ENCODE measurements at places on chromosomes 13 and 19.

DNA sequence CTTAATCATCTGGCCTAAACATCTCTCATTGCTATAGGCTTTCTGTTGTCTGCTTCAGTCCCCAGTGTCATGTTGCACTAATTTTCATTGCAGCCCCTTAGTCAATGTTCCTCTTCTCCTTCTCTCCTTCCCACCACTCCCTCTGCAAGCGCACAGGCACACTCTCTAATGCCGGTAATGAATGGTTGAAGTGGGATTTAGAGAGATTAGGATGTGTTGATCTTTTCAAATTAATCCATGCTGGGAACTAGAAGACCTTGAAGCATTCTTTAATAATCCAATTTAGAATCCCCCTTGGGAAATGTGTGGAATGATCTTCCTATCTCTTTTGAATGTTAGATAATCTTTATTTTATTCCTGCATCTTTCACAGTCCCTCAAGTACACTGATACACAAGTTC, 33.2 kb upstream of the NDFIP2 start:
- DNase-seq, result no peak

DNA sequence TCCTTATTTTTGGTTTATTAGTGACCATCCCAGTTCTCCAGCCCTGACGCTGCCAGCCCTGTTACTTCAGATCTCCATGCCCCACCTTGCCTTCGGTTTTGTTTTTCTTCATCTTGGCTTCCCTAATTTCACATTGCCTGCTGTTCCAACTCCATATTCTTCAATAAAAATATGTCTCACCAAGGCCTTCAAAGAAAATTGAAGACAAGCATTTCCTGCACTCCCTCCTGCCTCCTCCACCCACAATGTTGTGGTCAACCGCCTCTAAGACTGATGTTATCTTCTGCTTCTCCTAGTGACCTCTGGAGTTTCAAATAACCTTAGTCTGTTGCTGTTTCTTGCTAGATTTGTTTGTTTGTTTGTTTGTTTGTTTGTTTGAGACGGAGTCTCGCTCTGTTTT, 14.6 kb downstream of the PLD3 start:
- DNase-seq, result no peak

GRCh38 chr13:112959701-112960542, 9.1 kb upstream of the MCF2L start:
- DNase-seq, result no peak

DNA sequence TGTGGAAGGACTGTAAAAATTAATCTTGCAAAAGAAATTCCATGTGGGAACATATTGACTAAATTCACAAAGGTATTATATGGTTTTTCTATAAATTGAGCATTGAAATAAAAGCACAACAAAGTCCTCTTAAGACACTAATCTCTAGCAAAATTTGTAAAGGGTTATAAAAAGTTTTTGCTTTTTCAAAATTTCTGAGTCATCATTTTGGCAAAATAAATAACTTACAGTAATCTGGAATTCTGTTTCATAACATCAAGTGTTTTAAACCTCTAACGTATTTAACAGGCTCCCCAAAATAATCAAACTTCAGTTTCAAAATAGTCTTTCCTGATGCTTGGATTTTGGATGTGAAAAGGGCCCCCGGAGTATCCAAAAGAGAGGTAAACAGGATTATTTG, 26.0 kb downstream of the MED4 start:
- no peak for DNase-seq

DNA sequence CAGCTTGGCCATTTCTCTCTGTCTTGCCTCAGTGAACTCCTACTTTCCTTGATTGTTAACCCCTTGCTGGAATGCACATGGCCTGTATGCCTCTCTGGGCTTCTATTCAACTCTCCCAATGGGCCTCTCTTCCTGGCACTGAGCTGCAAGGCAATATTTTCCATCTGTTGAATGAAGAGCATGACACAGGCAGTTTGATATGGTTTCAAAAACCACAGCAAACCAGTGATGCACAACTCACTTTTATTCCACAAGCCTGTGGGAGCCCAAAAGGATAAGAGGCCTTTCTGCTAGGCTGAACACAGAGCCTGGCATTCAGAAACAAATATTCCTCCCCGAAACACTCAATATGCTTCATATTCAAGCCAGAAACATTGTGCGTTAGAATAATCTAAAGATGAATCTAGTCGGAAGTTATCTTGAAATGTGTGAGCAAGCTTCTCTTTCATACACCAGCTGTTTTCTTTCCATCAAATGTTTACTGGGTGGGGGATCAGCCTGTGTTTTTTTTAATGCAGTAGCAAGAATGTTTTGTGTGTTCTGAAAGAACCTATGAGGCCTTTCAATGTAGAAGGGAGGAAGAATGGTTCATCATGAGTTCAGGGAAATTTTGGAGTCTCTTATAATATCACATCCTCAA, 443.1 kb upstream of the SPRY2 start:
- no peak for DNase-seq

- no peak for DNase-seq
These were observed 64.1 kb downstream of the CCNE1 start for GRCh38 chr19:29875931-29876330.

DNA sequence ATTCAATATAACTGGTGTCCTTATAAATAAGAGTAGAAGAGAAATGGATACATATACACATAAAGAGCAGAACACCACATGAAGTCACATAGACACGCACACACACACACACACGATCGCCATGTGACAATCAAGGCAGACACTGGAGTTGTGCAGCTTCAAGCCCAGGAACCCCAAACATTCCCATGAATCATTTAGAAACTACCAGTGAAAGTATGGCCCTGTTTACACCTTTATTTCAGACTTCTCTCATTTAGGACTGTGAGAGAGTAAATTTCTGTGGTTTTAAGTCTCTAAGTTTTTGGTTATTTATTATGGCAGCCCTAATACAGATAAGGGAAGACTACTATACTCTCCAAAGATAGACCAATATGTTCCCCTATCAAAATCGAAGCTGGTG, 20.4 kb upstream of the TNFSF13B start:
- DNase-seq, result no peak

- DNase-seq, result no peak
These were observed 4.8 kb upstream of the IFI30 start for GRCh38 chr19:18168673-18169381.

- no peak for DNase-seq
These were observed 2.7 kb upstream of the KLK2 start for GRCh38 chr19:50870417-50871089.

DNA sequence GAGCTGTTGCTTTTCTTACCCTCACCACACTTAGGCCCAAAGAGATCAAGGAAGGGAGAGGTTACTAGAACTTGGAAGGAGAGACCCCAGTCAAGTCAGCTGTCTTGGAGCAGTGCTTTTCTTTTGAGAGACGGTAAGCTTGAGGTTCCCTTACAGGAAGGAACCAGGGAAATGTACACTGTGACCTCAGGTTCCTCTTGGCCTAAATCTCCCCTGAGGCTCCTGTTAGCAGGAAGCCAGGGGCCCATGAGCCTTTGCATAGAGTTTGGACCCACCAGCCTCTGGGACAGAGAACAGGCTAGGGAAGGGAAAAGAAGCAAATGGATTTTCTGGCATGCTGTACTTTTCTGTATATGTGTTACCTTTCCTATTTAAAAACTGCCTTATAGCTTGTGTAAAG, 5.9 kb upstream of the GPR18 start:
- no peak for DNase-seq

DNA sequence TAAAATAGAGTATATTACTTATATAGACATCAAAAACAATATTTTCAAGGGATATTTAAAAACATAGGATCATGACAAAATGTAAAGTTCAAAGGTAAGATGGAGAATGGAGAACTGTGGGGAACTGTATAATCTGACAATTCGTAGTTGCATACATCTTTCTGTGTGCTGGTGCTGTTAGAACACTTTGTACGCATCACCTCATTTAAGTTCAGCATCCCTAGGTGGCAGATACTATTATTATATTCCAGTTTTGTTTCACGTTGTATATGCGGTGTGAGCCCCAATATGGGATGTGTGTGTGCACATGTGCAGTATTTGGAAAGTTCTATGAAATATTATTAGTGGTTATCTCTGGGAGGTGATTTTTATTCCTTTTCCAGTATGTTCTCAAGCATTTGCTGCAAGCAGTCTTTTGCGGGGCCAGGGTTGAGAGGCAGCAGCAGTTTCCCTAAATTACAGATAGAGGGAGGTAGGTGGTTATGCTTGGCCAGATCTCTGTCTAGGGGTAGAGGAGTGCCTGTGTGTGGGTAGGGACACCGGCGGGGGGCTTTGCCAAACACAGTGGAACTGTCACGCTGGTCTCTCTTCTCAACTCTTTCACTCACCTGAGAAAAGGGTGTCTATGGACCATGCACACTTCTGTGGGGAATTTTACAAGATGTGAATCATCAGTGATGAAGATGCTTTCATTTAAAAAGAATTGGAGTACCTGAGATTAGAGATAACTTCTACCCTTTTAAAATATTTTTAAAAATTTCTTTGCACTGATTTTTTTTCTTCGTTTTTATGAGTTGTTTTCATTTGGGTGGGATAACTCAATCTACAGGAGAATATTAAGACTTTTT, 55.6 kb upstream of the ALOX5AP start:
- DNase-seq, result peak; percentile 37

- no peak for DNase-seq
These were observed 5.8 kb downstream of the CPAMD8 start for GRCh38 chr19:17020823-17021222.

- DNase-seq, result no peak
These were observed 78.3 kb downstream of the ELF1 start for GRCh38 chr13:40940841-40941240.

GRCh38 chr19:18419699-18420460, 682 bp downstream of the SSBP4 start:
- no peak for DNase-seq

DNA sequence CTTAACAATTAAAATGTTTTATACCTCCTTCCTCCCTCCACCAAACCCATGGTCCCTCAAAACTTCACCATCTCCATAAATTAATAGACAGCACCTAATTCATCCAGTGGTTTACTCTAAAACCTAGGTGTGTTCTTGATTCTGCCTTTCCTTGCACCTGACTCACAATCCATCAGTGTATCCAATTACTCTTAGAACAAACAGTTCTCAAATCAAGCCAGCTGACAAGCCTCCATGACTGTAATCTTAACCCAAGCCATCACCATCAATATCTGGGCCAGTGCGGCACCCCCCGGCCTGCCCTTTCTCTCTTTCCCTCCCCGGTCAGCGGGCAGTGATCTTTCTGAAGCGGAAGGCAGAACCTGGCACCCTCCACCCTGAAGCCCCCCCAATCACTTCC, 75.6 kb downstream of the TNFRSF19 start:
- no peak for DNase-seq

DNA sequence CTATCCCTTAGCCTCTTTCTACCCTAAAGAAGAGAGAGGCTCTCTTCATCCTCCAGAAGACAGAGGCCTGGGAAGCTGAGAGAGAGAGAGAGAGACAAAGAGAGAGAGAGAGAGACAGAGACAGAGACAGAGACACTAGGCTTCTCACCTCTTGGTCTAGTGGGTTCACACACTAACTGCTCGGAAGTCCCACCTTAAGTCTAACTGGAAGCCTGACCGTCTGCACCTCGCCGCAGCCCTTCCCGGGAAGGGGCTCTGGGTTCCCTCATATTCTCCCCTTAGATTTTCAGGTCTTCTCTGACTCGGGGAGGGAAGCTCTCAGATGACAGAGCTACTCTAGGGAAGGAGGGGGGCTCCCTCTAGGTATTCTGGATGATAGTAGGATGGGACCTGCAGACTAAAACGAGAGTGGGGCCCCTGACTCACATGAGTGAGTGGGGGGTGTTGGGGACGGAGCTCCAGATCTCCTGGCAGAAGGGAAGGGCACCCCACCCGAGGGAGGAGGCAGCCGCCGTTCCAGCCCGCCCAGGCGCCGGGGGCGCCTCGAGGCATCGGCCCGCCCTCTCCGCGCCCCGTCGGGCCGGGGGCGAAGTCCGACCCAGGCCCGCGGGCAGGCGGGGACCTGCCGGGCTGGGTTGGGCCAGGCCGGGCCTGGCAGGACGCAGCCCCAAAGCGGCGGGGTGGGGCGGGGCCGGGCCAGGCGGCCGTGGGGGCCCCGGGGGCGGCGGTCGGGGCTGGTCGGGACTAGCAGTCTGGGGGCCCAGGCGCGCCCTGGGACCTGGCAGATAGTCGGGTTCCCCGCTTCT, 2.0 kb upstream of the JUNB start:
- peak; percentile 3 for DNase-seq

DNA sequence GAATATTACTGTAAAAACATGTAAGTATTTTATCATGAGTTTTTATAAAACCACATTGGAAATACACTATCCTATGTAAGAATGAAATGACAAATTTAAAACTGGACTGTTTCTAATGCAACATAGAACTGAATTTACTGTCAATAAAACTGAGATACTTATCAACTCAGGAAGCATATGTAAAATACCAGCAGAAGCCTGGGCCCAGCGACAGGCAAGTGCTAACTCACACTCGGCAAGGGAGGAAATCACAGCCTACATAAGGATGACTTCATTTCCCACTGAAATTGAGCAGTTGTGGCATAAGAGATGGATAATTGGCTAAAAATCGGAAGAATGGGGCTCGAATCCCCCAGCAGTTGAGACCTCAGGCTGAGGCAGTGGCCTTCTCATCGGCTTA, 12.1 kb downstream of the PROZ start:
- DNase-seq, result no peak

DNA sequence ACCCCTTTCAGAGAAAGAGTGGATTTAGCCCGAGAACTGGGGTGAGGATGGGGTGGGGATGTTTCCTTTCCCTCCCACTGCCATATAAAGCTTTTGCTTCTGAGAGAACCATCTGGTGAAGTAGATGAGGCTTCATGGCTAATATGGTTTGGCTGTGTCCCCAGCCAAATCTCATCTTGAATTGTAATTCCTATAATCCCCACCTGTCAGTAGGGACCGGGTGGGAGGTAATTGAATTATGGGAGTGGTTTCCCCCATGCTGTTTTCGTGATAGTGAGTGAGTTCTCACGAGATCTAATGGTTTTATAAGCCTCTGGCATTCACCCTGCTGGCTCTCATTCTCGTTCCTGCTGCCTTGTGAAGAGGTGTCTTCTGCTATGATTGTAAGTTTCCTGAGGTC, 270.9 kb downstream of the LMO7 start:
- no peak for DNase-seq

DNA sequence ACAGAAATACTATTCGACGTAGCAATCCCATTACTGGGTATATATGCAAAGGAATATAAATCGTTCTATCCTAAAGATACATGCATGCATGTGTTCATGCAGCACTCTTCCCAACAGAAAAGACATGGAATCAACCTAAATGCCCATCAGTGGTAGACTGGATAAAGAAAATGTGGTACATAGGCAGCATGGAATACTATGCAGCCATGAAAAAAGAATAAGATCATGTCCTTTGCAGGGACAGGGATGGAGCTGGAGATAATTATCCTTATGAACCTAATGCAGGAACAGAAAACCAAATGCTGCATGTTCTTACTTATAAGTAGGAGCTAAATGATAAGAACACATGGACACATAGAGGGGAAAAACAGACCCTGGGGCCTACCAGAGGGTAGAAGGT, 89.3 kb downstream of the UBL3 start:
- no peak for DNase-seq

GRCh38 chr19:37511821-37512220, 5.1 kb downstream of the ZNF793 start:
- DNase-seq, result no peak

DNA sequence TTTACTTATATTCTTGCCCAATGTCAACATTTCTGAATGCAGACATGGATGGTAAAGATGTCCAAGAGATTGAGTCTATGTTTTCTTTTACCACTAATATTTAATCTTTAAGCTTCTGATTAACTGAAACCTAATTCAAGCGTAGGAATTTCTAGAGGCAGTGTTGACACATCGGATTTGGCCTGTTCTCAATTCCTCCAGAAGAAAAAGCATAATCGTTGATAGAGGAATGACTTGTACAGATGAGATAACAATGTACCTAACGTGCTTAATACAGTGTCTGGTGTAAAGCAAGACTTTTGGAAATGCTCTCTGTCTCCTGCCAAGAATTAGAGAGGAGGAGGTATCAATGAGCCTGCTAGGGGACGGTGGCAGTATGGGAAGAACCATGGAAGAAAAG, 35.2 kb downstream of the SLC15A1 start:
- no peak for DNase-seq
